Activated CD4-positive, alpha-beta T cell treated with anti-CD3 and anti-CD28 coated beads, Interleukin-2, amount 10 ng/mL, durations not matched to agents 24 days and 14 days (primary cell): ENCODE measurements at places on chromosomes 12 and 14. TPM values are rescaled to one million over a fixed set of nuclear protein-coding genes. Genes with fewer than 3 reads are reported as not detected.

DNA sequence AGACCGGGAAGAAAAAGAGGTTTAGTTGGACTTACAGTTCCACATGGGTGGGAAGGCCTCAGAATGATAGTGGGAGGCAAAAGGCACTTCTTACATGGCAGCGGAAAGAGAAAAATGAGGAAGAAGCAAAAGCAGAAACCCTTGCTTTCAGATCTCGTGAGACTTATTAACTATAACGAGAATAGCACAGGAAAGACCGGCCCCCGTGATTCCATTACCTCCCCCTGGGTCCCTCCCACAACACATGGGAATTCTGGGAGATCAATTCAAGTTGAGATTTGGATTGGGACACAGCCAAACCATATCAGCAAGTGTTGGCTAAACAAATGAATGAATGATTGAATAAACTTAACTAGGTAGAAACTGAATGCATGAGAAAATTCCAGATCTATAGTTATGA, 85.3 kb upstream of the PARP11 start:
- DNase-seq = no peak

- DNase-seq = no peak
These were observed 362.1 kb downstream of the RAD51B start for GRCh38 chr14:68181519-68182326.

DNA sequence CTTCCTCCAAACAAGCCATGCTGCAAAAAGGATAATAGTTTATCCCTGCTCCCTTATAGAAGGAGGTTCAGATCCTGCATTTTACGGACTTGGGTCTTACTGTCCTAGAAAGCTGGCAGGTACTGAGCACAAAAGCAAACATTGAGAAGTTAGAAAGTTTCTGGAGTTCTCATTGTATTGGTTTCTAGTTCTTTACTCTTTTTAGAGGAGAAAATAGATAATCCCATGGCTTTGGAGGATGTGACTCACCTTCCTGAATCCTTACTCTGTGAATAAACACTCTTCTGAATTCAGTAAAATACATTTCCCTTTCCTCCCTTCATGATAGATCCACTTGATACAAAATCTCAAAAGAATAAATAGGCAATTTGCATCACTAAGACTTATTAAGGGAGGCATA, 188.9 kb downstream of the NPAS3 start:
- no peak for DNase-seq

- DNase-seq = no peak
These were observed 272.1 kb downstream of the CEP128 start for GRCh38 chr14:80669426-80669825.

GRCh38 chr14:90409209-90409730, 12.4 kb downstream of the CALM1 start:
- DNase-seq = no peak

The LRRC74A gene
- not detected in 2 replicates for total RNA-seq

The FAM186B gene
- total RNA-seq = 0.16 and 0.33 TPM in 2 replicates

The ING4 gene
- 13.7 and 15.8 TPM in 2 replicates for total RNA-seq

The ULK1 gene
- total RNA-seq = 25.3 and 25.7 TPM in 2 replicates

The MAP3K12 gene
- 13.5 and 15.3 TPM in 2 replicates for total RNA-seq
